ENCODE measurements at places on chromosomes 7 and 10.
A peak's percentile ranks its signal among the peaks of the same experiment; 100 is the strongest.

DNA sequence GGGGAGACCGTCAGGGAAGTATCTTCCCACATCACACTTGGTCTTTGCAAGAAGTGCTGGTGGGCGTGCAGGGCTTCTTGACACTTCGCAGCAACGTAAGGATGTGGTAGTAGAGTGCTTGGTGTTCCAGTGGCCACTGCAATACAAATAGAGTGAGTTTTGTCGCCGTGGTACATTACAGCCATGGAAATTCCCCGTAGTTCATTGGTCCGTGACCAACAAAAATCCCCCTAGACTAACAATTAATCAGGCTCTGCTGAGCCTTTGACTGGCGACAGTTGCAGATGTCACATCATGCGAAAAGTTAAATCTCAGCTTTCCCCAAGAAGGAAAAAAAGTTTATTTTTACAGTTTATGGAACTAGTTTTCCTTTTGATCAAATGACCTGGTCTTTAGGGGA lies 134.7 kb downstream of the MGMT start:
- no peak for DNase-seq

DNA sequence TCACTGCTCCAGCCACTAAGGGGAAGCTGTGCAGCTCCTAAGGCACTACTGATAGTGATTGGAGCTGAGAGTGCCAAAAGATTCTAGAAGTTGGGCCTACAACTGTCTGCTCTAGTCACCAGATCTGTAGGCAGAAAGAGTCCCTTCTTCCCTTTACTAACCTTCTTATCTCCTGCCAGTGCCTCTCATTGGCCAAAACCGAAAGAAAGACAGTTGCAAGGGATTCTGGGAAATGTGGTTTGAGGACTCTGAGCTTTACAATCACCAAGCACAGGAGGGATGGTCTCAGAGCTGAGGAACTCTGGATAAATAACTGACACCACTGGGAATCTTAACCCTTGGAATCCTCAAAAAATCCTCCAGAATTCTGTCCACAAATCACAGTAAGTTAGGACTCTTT lies 615.8 kb downstream of the CCSER2 start:
- DNase-seq, result no peak

GRCh38 chr7:64873155-64873500 lies 29.9 kb upstream of the ZNF273 start:
- DNase-seq, result no peak

GRCh38 chr7:51455948-51456347 lies 139.3 kb upstream of the COBL start:
- peak; percentile 27 for DNase-seq

- no peak for DNase-seq
Observed at GRCh38 chr10:91420868-91421267, 10.7 kb downstream of the HECTD2 start.

DNA sequence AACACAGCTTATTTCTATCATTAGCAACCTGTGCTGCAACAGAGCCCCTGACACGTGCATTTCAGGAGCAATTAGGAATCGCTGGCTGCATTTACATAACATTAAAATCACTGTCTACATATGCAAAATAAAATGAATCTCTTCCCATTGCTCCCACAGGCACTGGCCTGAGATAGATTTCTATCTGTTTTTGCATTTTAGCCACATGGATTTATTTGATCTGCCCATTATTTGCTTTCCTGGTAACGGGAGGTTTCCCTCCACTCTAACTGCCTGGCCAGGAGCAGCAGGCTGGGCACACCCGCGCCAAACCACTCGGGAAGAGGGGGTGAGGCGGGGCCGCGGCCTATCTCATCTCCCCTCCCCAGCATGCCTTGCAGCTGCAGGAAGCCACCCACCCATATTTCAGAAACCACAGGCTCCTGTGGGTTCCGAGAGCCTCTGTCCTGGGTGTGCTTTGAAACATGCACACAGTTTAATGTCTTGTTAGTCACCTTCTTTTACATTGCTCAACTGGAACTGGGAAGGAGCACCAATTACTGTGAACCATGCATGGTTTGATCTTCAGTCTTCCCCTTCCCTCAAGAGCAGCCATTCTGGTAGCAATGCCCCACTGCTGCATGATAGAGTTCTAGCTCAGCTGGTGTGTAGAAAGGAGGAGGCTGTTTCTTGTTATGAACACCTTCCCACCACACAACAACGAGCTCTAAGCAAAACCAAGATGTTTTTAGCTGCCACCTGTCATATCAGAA lies 37.7 kb upstream of the IKZF1 start:
- no peak for DNase-seq

DNA sequence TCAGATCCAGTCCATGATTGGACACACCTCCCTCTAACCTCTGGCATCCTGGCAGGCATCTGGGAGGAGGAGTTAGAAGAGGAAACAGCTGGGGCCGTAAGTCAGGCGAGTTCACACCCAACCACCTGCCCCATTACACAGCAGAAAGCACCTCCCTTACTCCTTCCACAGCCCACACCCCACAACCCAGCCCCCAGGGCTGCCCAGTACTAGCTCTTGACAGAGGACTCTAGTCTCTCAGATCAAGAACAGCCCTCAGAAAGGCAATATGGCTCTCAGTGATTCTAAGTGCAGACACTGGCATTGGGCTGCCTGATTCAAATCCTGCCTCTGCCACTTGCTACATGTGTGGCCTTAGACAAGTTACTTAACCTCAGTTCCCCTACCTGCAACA lies 34.1 kb downstream of the KCNMA1 start:
- DNase-seq, result no peak

GRCh38 chr7:141949021-141949420 lies 2.2 kb upstream of the CLEC5A start:
- DNase-seq, result no peak

All from WTC11 (cell line).